A549 treated with dexamethasone at 1 μM for 4 hours (cell line): ENCODE measurements at places on chromosomes 2 and 18. TPM values are rescaled to one million over a fixed set of nuclear protein-coding genes. Genes with fewer than 3 reads are reported as not detected.

STARD6 gene
- 0.21 TPM in 1 of 5 replicates, not detected in the others for total RNA-seq

CABYR gene
- 14.7 to 22.0 TPM (median 16.2 TPM) in 5 replicates for total RNA-seq

IL36A gene
- not detected in 5 replicates for total RNA-seq

RNU2-63P gene
- not detected in 5 replicates for total RNA-seq

MSTN gene
- total RNA-seq: 0.02 TPM in 1 of 5 replicates, not detected in the others

G6PC2 gene
- total RNA-seq: not detected in 5 replicates

KCNK3 gene
- 0.45 to 0.86 TPM (median 0.64 TPM) in 5 replicates for total RNA-seq

MEP1B gene
- total RNA-seq: 0.05 to 0.09 TPM (median 0.08 TPM) in 3 of 5 replicates, not detected in the others

MC2R gene
- not detected in 5 replicates for total RNA-seq

CDH20 gene
- total RNA-seq: not detected in 5 replicates

NAGK gene
- total RNA-seq: 67.7 to 84.9 TPM (median 79.8 TPM) in 5 replicates

MLPH gene
- total RNA-seq: 225 to 326 TPM (median 300 TPM) in 5 replicates

MYO5B gene
- total RNA-seq: 6.9 to 8.7 TPM (median 7.3 TPM) in 5 replicates

GALR1 gene
- total RNA-seq: not detected in 5 replicates

COL5A2 gene
- total RNA-seq: 46.6 to 84.3 TPM (median 73.8 TPM) in 5 replicates

HADHA gene
- 128 to 137 TPM (median 133 TPM) in 5 replicates for total RNA-seq

LIMS3 gene
- total RNA-seq: not detected in 5 replicates

PIEZO2 gene
- 0.44 to 1.2 TPM (median 0.70 TPM) in 5 replicates for total RNA-seq

CAPN13 gene
- 0.06 to 0.22 TPM (median 0.12 TPM) in 4 of 5 replicates, not detected in the other for total RNA-seq

FBXO48 gene
- total RNA-seq: 0.43 to 0.64 TPM (median 0.53 TPM) in 5 replicates

GAL3ST2 gene
- total RNA-seq: 0.15 to 0.27 TPM (median 0.25 TPM) in 5 replicates

RAPH1 gene
- total RNA-seq: 6.3 to 10.3 TPM (median 8.7 TPM) in 5 replicates

SLC14A1 gene
- not detected in 5 replicates for total RNA-seq

RIT2 gene
- total RNA-seq: not detected in 5 replicates

CDH2 gene
- 39.4 to 57.6 TPM (median 50.4 TPM) in 5 replicates for total RNA-seq

AOX1 gene
- total RNA-seq: 5.0 to 6.8 TPM (median 5.4 TPM) in 5 replicates

OTOS gene
- not detected in 5 replicates for total RNA-seq

SLC9A4 gene
- not detected in 5 replicates for total RNA-seq

IGFBP2 gene
- total RNA-seq: 69.4 to 100.0 TPM (median 96.6 TPM) in 5 replicates

CYP27C1 gene
- 2.4 to 4.4 TPM (median 4.1 TPM) in 5 replicates for total RNA-seq

VSNL1 gene
- total RNA-seq: not detected in 5 replicates
